Ecto neural progenitor cell (in vitro differentiated cells): ENCODE measurements at places on chromosomes 12 and 14.
A peak's percentile ranks its signal among the peaks of the same experiment; 100 is the strongest.

DNA sequence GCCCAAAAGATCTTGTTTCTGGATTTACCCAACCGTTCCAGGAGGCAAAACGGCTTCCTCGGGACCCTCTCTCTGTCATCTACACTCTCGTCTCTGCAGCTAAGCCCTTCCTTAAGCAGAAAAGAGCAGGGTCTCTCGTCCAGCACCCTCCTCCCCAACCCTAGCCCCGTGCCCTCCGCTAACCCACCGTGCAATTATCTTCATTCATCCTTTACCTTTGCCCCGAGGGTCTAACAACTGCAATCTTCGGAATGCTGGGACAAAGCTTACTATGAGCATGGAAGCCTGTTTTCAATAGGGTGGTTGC is 276 bp upstream of the BMAL2 start:
- DNase-seq, result no peak

DNA sequence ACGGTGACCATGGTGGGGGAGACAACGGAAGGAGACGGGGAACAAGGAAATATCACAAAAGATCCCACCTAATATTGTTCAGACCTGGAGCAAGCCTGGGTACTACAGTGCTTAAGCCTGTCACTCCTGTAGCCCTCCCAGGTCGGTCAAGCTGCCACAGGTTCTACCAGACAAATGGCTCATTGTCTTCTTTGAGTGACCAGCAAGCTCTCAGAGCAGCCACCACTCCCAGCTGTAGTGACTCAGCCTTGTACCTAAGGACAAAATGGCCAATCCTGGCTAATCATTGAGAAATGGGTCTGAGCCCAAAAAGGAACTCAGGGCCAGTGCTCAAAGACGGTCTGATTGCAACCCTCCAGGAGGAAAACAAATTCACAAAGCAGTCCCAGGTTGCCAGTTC is 238.4 kb upstream of the NOS1 start:
- no peak for DNase-seq

DNA sequence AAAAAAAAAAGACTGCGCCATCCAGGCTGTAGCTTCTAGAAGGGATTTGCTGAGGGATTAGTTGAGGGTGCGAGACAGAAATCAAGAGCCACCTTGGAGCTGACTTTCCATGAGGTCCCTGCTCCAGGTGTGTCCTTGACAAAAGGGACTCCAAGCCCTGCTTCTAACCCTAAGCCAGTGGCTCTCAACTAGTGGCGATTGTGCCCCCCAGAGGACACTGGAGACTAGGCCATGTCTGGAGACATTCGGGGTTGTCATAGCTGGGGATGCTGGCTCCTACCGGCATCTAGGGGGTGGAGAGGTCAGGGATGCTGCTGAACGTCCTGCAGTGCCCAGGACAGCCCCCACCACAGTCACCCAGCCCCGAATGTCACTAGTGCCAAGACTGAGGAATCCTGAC is 40.6 kb downstream of the SPRING1 start:
- peak; percentile 73 for DNase-seq

- no peak for DNase-seq
Measured at GRCh38 chr14:56752428-56752827, 57.9 kb downstream of the OTX2 start.

- no peak for DNase-seq
Measured at GRCh38 chr12:28700161-28700560, 448.9 kb upstream of the FAR2 start.

- DNase-seq, result no peak
Measured at GRCh38 chr12:77231501-77231918, 166.1 kb upstream of the E2F7 start.

DNA sequence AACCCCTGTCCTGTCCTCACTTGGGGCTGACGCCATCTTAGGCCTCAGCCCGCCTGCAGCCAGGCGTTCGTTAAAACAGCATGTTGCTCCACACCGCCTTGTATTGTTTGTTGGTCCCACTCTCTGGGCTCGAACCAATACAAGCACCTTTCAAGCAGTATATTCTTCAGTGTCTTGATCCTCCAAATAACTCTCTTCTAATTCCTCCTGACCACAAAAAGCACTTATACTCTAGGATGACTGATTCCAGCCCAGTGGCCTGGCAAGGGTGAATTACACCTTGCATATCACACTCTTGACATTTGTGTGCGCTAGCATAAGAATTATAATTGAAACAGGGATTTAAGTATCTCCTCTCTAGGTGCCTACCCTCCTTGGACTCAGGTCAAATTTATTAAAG is 7.1 kb downstream of the CCER1 start:
- DNase-seq, result no peak

GRCh38 chr12:21416511-21417121 is 20.8 kb upstream of the PYROXD1 start:
- no peak for DNase-seq

- DNase-seq, result peak; percentile 76
Measured at GRCh38 chr12:67068204-67068731, 200.9 kb upstream of the CAND1 start.

- no peak for DNase-seq
Measured at GRCh38 chr12:89023936-89024335, 328.4 kb downstream of the DUSP6 start.

DNA sequence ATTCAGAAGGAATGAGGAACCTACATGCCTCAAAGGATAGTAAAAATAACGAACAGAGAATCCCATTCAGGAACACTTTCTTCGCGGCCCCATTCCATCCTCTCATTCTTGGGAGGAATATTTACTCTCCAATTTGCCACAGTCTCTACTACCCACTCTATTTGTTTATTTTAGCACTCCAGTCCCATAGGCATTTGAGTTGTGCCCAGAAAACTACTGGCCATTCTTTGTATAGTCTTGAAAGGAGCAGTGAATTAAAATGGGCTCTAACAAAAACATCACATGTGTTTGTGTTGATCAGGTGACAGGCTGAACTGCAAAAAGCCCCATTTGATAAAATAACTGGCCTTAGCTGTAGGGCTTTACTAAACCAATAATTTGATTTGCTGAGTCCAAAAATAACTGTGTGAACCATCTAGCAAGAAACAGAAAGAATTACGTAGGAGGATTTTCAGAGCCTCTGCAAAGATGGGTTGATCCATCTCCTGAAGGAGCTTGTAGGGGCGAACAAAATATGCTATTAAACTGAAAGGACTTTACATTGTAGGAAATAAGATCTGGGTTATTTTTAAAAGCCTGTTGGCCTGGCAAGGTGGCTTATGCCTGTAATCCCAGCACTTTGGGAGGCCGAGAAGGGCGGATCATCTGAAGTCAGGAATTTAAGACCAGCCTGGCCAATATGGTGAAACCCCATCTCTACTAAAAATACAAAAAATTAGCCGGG is 142.3 kb upstream of the CPNE8 start:
- no peak for DNase-seq

DNA sequence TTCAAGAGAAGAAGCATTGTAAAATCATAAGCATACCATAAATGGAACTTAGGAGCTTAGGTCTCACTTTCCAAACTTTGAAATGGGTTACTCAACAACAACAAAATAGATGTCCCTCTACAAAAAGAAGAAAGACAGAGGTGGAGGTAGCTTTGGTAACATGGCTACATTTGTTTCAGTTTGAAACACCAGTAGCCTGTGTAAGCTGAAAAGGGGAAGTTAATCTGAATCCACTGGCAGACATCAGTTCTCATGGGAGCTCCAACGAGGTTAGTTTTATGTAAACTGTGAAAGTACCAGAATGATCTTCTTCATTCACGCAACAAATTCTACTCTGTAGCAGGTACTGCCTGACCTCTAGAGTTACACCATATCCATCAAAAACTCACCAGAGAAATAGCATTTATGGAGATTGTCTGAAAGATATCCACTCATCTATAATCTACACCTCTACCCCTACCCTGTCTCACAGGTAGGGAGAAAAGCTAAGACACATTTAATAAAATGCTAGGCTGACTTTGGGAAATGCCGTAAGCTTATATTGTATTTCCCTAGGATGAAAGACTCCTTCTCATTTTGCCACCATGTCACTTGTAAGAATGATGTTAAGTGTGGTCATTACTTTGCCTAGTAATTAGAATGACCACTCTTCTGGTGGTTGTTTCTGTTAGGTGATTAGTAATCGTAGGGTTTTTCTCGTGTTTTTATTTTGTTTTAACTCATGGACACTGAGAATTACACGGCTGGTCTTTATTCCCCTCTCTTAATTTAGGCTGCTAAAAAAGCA is 224.1 kb downstream of the ASCL1 start:
- no peak for DNase-seq

DNA sequence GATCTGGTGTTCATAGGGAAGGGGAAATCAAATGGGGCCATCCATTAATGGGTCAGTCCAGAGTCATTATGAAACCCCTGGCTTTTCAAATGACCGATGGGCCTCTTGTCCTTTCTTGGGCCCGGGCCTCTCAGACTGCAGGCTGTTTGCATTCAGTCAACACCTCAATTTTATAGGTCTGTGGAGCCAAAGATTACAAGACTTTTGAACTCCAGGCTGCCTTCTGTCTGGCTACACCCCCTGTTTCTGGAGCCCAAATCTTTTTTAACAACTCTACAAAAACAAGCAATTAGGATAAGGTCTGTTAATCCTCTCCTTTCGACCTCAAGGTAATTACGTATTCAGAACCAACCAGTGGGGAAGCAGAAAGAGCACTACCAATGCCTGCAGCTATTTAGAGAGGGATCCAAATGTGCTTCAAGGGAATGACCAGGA is 35.6 kb downstream of the DUSP6 start:
- DNase-seq, result peak; percentile 71

- no peak for DNase-seq
Measured at GRCh38 chr12:2229661-2230539, 177.1 kb downstream of the CACNA1C start.

GRCh38 chr14:36477266-36477665 is 42.8 kb downstream of the NKX2-1 start:
- DNase-seq, result no peak

- DNase-seq, result no peak
Measured at GRCh38 chr14:40855343-40855742, 751.3 kb upstream of the LRFN5 start.

- no peak for DNase-seq
Measured at GRCh38 chr12:92696216-92696615, 6.6 kb upstream of the PLEKHG7 start.
